Right lobe of liver (tissue), 6 donors: ENCODE measurements at places on chromosomes 3 and 15. TPM values are rescaled to one million over a fixed set of nuclear protein-coding genes. Genes with fewer than 3 reads are reported as not detected.

Gene NOX5
- total RNA-seq = not detected

Gene GATM
- 1,363 TPM for total RNA-seq

Gene CYB561D2
- total RNA-seq = 16.9 TPM

Gene CELSR3
- total RNA-seq = 0.33 TPM

Gene DPPA4
- total RNA-seq = not detected

Gene CHRD
- total RNA-seq = 19.5 TPM

Gene RLBP1
- total RNA-seq = not detected

Gene PRR20G
- not detected for total RNA-seq

Gene CCR2
- total RNA-seq = 0.74 TPM

Gene EIF2A
- 89.9 TPM for total RNA-seq

Gene POPDC2
- 0.72 TPM for total RNA-seq

Gene AMOTL2
- 21.0 TPM for total RNA-seq

Gene SEMA7A
- total RNA-seq = 0.42 TPM

Gene SCN11A
- total RNA-seq = 0.12 TPM

Gene MED12L
- total RNA-seq = 0.42 TPM

Gene BNC1
- total RNA-seq = 0.14 TPM

Gene SST
- total RNA-seq = not detected

Gene ROBO2
- 1.0 TPM for total RNA-seq

Gene SLC28A2
- total RNA-seq = 0.09 TPM

Gene LMAN1L
- total RNA-seq = not detected

Gene MEX3B
- 1.5 TPM for total RNA-seq

Gene TBC1D21
- total RNA-seq = not detected
